ENCODE measurements at places on chromosomes 1 and 21.

DNA sequence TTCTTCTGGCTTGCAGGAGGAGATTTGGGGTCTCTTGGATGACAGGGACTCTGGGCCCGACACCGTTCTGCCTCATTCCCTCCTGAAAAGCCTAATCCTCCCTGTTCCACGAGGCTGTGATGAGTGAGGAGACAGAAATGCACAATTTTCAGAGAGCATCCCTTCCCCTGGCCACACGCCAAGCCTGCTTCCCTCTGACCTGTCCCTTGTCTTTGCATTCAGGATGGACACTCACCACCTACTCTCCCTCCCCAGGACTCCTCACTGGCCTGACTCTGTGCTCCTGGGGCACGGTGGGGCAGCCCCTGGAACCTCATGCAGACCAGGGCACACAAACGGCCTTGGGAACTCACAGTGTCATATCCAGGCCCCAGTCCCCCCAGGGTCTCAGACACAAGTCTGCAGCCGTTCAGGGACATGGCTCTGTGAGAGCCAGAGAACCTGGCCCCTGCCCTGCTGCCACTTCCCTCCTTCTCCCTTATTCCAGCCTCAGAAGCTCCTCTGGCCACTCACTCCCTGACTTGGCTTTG, 3.5 kb upstream of the PRAMEF12 start:
- no peak for DNase-seq

DNA sequence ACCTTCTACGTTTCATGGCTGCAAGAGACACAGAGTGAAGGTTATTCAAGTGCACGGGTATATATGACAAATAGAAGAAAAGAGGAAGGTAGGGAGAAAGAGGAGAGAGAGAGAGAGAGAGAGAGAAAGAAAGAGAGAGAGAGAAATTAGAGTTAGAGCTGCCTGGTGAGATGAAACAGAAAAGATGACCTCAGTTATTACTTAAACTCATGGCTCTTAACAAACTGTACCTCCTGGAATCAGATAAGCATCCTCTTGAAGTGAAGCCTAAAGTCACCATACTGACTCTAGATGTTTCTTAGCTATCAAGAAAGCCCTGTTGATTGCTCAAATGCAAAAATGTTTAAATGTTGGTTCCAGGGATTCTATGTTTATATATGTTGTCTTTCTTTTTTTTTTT, 597.7 kb upstream of the ZP4 start:
- DNase-seq, result no peak

DNA sequence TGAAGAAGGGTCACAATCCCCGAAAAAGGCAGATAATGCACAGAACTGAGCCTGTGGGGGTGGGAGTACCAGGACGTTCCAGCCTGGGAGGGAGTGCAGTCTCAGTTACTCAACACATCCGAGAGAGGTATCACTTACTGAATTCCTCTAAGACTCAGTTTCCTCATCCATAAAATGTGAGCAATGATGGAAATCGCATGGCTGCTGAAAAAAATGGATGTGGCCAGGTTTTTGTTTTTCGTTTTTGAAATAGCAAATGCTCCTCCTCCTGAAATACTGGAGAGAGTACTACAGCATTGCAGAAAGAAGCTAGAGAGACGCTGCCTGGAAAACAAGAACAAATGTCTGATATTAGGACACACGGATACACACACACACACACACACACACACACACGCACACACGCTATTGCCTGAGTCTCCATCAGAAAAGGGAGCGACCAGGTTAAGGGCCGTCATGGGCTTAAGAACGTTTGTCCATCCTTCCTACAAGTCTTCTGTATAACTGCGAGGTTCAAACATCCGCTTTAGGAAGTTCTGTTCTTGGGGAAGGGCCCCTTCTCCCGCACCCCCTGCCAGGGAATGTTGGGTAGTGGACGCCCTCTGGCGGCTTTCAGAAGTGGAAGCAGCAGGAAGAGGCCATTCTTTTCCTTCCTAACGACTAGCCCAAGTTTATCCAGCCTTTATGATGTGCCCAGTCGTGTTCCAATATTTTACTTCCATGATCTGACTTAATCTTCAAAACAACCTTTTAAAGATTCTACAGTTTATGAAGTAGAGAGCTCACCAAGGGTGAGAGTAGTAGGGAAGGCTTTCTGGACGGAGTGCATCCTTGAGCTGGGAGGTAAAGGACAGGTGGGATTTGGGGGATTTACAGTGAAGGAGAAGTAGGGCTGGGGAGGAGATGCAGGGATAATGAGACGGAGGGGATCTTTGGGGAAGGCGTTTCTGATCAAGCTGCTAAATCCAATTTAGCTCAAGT, 699 bp upstream of the NES start:
- DNase-seq, result peak; percentile 20

DNA sequence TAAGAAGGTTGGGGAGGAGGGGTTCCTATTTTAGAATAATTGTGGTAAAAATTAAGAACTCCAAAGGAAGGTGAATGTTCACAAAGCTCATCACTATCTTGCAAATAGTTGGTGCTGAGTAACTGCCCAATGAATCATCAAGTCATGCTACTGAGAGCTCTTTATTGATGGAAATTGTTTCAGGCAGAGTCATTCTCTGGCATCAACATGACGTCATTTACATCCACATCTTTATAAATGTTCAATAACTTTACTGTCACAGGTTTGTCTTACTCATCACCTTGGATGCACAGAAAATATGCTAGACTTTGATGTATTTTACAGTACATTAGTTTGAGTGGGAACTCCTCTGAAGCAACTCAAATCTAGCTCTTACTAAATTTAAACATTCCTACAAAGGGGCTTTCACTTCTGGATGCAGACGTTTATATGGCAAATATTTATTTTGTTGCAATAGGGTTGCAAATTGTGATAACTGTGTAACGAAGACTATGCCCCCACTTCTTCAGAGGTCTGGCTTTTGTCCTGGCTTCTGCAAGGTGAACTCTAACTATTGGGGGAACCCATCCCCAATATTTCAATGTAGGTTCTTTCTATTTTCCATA, 273.7 kb upstream of the AJAP1 start:
- no peak for DNase-seq

GRCh38 chr1:226735576-226735975, 3.5 kb downstream of the ITPKB start:
- DNase-seq, result no peak

DNA sequence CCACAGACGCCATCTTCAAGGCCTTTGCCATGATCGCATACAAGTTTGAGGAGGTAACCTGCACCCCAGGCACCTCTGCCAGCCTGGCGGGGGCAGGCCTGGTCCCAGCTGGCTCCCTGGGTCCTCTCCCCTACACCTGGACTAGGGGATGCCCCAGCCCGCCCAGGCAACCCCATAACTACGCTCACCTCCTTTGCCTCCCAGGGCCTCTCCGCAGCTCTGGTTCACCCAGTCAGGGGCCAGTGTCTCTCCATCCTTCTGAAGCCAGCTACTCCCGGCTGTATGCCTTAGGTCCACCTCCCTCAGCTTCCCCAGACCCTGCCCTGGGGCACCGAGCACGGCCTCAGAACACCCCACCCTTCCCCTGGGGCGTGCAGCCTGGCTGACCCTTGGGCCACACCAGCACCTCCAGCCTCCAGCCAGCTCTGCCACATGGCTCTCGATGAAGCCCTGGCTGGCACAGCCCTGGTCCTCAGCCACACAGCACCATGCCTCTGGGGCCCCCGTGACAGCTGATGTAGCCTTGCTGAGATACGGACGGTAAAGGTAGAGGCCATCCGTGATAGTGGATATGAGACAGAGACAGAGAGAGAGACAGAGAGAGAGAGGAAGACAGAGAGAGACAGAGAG, 80.4 kb upstream of the COL6A1 start:
- no peak for DNase-seq

GRCh38 chr1:232937741-232938375, 12.6 kb upstream of the NTPCR start:
- DNase-seq, result peak; percentile 95

DNA sequence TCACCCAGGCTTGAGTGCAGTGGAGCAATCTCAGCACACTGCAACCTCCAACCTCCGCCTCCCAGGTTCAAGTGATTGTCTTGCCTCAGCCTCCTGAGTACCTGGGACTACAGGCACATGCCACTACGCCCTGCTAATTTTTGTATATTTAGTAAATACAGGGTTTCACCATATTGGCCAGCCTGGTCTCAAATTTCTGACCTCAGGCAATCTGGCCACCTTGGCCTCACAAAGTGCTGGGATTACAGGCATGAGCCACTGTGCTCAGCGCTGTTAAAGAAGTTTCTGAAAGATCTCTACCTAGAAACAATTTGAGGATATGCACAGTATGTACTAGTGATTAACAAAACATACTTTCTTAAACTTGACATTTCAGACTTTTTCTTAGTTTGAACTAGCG, 182.6 kb upstream of the ESRRG start:
- no peak for DNase-seq

- no peak for DNase-seq
These were observed 111.4 kb downstream of the TBX19 start for GRCh38 chr1:168391851-168392681.

- DNase-seq, result no peak
These were observed 609 bp upstream of the ATF3 start for GRCh38 chr1:212607913-212608391.

DNA sequence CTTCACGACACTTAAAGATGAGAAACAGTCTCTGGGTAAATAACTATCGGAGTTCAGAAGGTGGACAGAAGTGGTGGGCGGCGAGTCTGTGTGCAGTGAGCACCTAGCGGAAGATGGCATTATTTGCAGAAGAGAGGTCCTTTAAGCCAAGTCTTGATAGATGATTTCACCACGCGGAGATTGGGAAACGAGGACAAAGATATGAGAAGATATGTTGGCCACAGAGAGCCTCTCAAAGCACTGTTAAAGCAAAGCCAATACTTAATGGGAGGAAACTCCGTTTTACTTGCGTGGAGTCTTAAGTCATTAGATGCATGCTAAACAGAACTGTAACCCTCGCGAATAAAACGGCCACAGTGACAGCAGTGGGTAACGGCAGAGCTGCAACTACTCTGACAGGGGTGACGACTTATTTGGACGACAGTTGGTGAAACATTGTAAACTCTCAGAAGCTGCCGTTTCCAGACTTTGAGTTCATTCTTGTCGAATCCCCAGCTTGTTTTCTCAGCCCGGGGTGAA, 577 bp upstream of the CEP350 start:
- peak; percentile 79 for DNase-seq

DNA sequence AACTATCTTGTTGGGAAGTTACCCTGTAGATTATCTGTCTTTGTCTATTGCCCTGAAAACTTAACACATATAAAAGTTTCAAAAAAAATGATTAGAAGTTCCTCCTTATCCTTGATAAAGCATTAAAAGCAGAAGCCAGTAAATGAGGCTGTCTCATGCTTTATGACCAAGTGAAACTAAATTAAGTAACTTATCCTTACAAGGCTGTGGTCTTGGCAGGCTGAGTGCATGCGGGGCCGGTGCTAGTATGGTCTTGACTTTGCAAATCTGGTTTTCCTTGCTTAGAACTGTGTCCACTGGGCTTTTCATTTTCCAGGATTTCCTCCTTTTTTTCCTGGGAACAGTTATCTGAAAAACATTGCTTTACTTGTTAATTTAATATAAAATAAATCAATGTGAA, 43.1 kb downstream of the PCNX2 start:
- no peak for DNase-seq

Data from GF-D8 (cell line).